ENCODE measurements at places on chromosomes 11 and 22. TPM values are rescaled to one million over a fixed set of nuclear protein-coding genes. Genes with fewer than 3 reads are reported as not detected.

- H3K4me1 ChIP-seq = no peaks in the 10 kb centered on the region
- no peak for DNase-seq
- no peak overlapping the region for H3K27ac ChIP-seq
- H3K36me3 ChIP-seq = no peaks in the 10 kb centered on the region
Observed at GRCh38 chr11:102620818-102621561, 4.1 kb downstream of the MMP20 start.

DNA sequence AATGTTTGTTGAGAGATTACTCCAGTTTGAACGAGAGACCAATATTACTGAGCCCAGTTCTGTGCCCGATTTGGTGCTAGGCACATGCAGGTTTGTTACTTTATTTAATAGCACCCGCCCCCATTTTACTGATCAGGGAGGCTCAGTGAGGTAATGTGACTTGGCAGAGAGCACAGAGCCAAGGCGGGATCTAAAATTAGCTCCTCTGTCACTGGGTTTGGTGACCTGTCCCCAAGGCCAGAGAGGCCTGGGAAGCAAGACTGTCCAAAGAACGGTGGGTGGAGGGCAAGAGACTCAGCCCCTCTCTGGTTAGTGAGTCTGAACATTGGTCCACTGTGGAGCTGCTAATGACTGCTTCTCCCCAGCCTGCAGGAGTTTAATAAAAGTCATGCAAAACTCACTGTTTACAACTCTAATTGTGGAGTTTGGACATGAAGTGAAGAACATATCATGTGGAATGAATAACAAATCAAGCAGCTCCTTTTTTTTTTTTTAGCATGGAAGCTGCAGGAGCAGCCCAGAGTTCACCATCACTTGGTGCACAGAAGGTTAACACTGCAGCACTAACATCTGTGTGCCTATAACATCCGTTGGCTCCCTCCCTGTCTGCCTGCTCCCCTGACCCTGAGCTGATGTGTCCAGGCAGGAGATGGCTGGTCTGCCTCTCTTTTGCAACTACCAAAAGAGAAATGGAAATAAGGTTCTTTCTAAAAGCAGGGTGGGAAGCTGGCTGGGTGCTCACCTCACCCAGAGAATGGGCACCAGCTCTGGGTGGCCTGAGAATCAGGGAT, 39.0 kb downstream of the CSNK2A3 start:
- no peak overlapping the region for H3K4me3 ChIP-seq
- H3K4me1 ChIP-seq = no peaks in the 10 kb centered on the region
- no peaks in the 10 kb centered on the region for H3K27me3 ChIP-seq
- H3K27ac ChIP-seq = no peak overlapping the region
- DNase-seq = no peak

- no peak for DNase-seq
- H3K27me3 ChIP-seq = no peaks in the 10 kb centered on the region
- no peak overlapping the region for H3K4me3 ChIP-seq
- no peaks in the 10 kb centered on the region for H3K36me3 ChIP-seq
Observed at GRCh38 chr11:29018631-29019030, 910.4 kb downstream of the METTL15 start.

DDX6 gene
- 22.5 TPM for polyA plus RNA-seq

- H3K27ac ChIP-seq = no peak overlapping the region
- no peak overlapping the region for H3K4me3 ChIP-seq
- H3K27me3 ChIP-seq = no peaks in the 10 kb centered on the region
- no peaks in the 10 kb centered on the region for H3K4me1 ChIP-seq
- peak; percentile 75 for DNase-seq
Observed at GRCh38 chr11:114762408-114762807, 84.1 kb downstream of the NXPE2 start.

- no peak overlapping the region for H3K4me3 ChIP-seq
- peak; percentile 68 for DNase-seq
- no peak overlapping the region for H3K27ac ChIP-seq
- no peaks in the 10 kb centered on the region for H3K4me1 ChIP-seq
- H3K36me3 ChIP-seq = no peaks in the 10 kb centered on the region
- H3K27me3 ChIP-seq = no peaks in the 10 kb centered on the region
Observed at GRCh38 chr11:3219281-3219892, 774 bp upstream of the MRGPRG start.

- DNase-seq = no peak
- H3K36me3 ChIP-seq = no peaks in the 10 kb centered on the region
- H3K4me3 ChIP-seq = no peak overlapping the region
- no peaks in the 10 kb centered on the region for H3K27me3 ChIP-seq
- no peak overlapping the region for H3K27ac ChIP-seq
Observed at GRCh38 chr11:13220148-13220547, 57.4 kb upstream of the BMAL1 start.

DNA sequence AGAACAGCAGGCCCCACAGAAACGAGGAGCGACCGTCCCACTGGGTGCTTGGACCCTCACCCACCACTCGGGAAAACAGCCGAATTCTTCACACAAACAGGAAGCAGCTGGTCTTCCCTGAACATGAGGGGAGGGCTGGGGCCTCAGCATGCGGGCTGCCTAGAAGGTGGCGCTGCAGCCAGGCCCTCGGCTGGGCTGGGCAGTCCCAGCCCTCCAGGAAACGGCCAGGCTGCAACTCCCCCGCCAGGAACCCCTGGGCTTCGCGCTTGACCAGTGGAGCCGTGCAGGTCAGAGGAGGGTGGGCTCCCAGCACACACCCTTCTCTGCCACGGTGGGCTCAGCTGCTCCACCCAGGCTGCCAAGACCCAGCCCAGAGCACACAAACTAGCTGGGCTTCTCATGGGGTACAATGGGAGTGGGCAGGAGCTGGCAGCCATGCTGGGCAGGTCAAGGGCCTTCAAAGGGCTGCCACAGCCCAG, 29.6 kb downstream of the IGF2 start:
- H3K4me1 ChIP-seq = peaks cover 2% of the 10 kb centered on the region
- no peaks in the 10 kb centered on the region for H3K27me3 ChIP-seq
- H3K4me3 ChIP-seq = no peak overlapping the region
- DNase-seq = peak; percentile 75
- H3K27ac ChIP-seq = no peak overlapping the region

FGF4 gene
- polyA plus RNA-seq = not detected

POTEH gene
- polyA plus RNA-seq = not detected

DNA sequence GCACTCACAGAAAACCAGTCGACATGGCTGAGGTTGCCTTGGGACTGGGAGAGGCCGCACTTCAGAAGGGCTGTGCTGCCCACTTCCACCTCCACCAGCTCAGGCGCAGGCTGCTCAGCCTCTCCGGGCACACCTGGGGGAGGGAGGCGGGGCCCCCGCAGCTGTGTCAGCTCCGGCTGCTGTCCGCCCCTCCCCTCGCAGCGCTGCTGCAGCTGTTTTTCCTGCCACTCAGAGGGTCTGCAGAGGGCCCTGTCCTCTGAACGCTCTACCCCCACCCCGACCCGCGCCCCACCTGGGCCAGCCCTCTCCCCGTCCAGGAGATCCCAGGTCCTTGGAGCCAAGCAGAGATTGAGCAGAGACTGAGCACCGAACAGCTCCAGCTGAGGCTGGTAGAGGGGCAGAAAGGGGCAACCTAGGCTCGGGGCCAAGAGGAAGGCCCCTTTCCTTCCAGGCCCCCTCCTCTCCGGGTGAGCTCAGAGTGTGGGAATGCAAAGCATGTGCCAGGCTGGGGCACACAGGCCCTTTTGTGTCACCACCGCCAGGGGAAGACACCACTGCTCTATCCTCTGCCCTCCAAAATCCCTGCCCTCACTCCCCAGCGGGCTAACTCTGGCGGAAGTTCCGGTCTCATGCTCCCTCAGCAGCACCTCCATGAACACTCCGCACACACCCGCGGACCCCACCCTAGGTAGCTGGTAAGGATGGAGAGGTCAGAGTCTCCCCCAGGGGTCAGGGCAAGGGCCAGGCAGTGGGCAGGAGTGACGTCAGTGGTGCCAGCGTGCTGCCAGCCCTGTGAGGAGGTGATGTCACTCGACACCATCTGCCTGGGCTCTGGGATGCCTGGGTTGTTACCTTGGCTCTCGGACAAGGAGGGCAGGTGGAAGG, 1.6 kb downstream of the MCAM start:
- peak; percentile 68 for DNase-seq
- no peaks in the 10 kb centered on the region for H3K36me3 ChIP-seq
- peak overlapping the region; percentile 43 for H3K27ac ChIP-seq
- peaks cover 9% of the 10 kb centered on the region for H3K4me1 ChIP-seq
- H3K4me3 ChIP-seq = peak overlapping the region; percentile 57

- no peaks in the 10 kb centered on the region for H3K36me3 ChIP-seq
- peak overlapping the region; percentile 67 for H3K27ac ChIP-seq
- peaks cover 16% of the 10 kb centered on the region for H3K4me1 ChIP-seq
- no peaks in the 10 kb centered on the region for H3K27me3 ChIP-seq
- no peak for DNase-seq
Observed at GRCh38 chr22:32628628-32629572, 154.3 kb downstream of the FBXO7 start.

- H3K27ac ChIP-seq = peak overlapping the region; percentile 76
- H3K4me1 ChIP-seq = no peaks in the 10 kb centered on the region
Observed at GRCh38 chr11:67442504-67443404, 522 bp downstream of the CORO1B start.

- H3K27ac ChIP-seq = no peak overlapping the region
- H3K4me1 ChIP-seq = no peaks in the 10 kb centered on the region
- peaks cover 19% of the 10 kb centered on the region for H3K36me3 ChIP-seq
- H3K27me3 ChIP-seq = no peaks in the 10 kb centered on the region
- DNase-seq = no peak
- H3K4me3 ChIP-seq = no peak overlapping the region
Observed at GRCh38 chr11:18501629-18502028, 25.1 kb downstream of the TSG101 start.

GRCh38 chr11:115774756-115775155, 270.5 kb upstream of the CADM1 start:
- DNase-seq = no peak
- H3K4me1 ChIP-seq = no peaks in the 10 kb centered on the region
- H3K27ac ChIP-seq = no peak overlapping the region
- no peaks in the 10 kb centered on the region for H3K27me3 ChIP-seq
- no peak overlapping the region for H3K4me3 ChIP-seq
- H3K36me3 ChIP-seq = no peaks in the 10 kb centered on the region

- no peaks in the 10 kb centered on the region for H3K36me3 ChIP-seq
- H3K27me3 ChIP-seq = no peaks in the 10 kb centered on the region
- H3K4me3 ChIP-seq = no peak overlapping the region
- H3K4me1 ChIP-seq = no peaks in the 10 kb centered on the region
- DNase-seq = no peak
- peak overlapping the region; percentile 67 for H3K27ac ChIP-seq
Observed at GRCh38 chr22:20532256-20532993, 25.0 kb downstream of the MED15 start.

DNA sequence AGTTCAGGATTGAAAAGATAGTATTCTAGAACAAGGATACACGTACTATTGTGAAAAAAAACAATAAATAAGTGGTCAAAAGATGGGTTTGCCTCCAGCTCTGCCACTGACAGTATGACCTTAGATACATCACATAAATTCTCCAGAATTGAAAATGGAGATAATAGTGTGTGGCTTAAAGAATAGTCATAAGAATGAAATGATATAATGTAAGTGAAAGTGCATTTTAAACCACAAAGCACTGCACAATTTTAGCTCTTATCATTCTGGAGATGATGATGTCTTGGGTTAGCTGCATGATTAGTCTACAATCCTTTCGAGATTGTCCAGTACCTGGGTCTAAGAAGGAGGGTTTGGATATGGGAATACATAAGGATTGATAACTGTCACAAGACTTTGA, 21.9 kb upstream of the CEP295 start:
- no peak overlapping the region for H3K4me3 ChIP-seq
- DNase-seq = no peak
- no peak overlapping the region for H3K27ac ChIP-seq
- H3K4me1 ChIP-seq = no peaks in the 10 kb centered on the region
- H3K27me3 ChIP-seq = no peaks in the 10 kb centered on the region

- H3K27ac ChIP-seq = no peak overlapping the region
- H3K4me1 ChIP-seq = peaks cover 11% of the 10 kb centered on the region
- H3K36me3 ChIP-seq = peaks cover 8% of the 10 kb centered on the region
- no peak overlapping the region for H3K4me3 ChIP-seq
Observed at GRCh38 chr11:61901397-61901796, 10.1 kb upstream of the FADS3 start.

DNA sequence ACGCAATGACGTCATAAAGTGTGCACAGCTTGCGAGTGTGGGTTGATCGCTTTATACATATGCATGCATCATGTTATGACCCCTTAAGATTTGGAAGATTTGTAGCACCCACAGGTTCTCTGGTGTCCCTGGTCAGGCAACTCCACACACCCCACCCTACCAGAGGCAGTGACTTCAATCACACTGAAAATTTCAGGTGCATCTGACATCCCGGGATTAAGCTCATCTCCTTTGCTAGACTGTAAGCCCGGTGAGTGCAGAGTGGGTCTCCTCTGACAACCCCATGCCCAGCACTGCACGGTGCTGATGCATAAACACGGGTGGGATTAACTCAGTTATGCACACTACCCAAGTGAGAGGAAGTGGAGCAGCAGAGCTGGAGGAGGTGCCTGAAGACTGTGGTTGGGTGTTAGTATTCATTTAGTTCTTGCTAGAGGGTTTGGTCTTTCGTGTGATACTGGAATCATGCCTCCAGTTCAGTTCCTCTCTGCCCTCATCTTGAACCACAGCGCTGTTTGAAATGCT, 6.5 kb downstream of the ARSA start:
- no peaks in the 10 kb centered on the region for H3K27me3 ChIP-seq
- H3K4me3 ChIP-seq = peak overlapping the region; percentile 30
- no peak overlapping the region for H3K27ac ChIP-seq

OR5A1 gene
- polyA plus RNA-seq = not detected

- H3K4me1 ChIP-seq = peaks cover under 1% of the 10 kb centered on the region
- H3K4me3 ChIP-seq = no peak overlapping the region
- peak overlapping the region; percentile 7 for H3K27ac ChIP-seq
- H3K36me3 ChIP-seq = peaks cover 16% of the 10 kb centered on the region
Observed at GRCh38 chr22:20553947-20554741, 46.7 kb downstream of the MED15 start.

DNA sequence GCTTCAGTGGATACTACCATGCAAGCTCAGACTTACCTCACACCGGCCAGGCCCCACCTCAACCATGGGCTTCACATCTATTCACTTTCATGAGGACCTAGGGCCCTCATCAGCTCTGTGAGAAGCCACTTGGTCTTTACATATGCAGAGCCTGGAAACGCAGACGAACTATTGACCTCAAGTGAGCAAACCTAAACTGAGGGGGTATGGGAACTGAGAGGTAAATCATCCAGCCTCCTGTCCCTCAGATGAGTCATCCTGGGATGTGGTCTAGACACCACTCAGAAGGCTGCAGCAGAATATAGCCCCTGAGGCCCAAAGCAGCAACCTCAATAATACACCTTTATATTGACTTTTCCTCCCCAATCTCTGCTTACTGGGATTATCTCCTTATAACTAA, 578.0 kb downstream of the INSC start:
- DNase-seq = no peak
- H3K27ac ChIP-seq = no peak overlapping the region
- no peak overlapping the region for H3K4me3 ChIP-seq
- H3K27me3 ChIP-seq = no peaks in the 10 kb centered on the region
- H3K36me3 ChIP-seq = no peaks in the 10 kb centered on the region
